ENCODE measurements at places on chromosomes 11 and 22.

- no peak for DNase-seq
Observed at GRCh38 chr11:76212086-76213035, 6.1 kb upstream of the WNT11 start.

GRCh38 chr11:66230978-66231377, 37.5 kb upstream of the RAB1B start:
- no peak for DNase-seq

DNA sequence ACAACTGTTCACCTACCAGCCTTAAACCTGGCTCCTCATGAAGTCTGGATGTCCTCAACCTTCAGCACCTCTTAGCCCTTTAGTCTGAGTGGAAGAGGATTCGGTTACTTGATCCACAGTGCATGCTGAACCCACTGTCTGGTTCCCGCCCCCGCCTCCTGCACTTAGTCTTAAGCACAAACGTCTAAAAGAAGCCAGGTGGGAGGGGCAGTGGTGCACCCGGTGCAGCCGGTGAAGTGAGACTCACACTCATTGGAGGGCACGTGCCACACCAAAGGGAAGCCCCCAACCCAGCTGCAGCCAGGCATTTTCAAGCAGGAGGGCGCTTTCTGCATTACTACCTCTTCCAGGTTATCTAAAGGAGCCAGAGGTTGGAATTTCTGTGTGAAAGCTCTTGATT, 146.8 kb downstream of the COMMD9 start:
- no peak for DNase-seq

- DNase-seq, result no peak
Observed at GRCh38 chr22:49418943-49419342, 408.7 kb downstream of the BRD1 start.

DNA sequence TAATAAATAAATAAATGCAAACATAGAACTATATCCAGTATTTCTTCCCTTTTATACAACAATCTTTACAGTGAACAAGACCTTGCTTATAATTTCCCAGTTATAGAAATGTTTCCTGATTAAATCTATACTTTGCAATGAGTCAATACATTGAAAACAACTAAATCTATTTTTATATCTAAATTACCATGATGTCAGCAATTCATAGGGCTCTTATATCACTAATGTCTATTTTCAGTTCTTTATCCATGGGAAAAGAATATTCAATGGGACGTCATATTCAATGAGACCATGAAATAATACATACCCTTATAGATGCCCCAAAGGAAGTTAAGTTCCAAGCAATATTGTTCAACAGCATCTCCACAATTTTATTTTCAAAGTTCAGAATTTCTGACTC, 359.9 kb downstream of the CASP12 start:
- no peak for DNase-seq

GRCh38 chr22:48717076-48717810, 1110.4 kb downstream of the BRD1 start:
- DNase-seq, result no peak

- no peak for DNase-seq
Observed at GRCh38 chr11:13316528-13316961, 39.0 kb downstream of the BMAL1 start.

DNA sequence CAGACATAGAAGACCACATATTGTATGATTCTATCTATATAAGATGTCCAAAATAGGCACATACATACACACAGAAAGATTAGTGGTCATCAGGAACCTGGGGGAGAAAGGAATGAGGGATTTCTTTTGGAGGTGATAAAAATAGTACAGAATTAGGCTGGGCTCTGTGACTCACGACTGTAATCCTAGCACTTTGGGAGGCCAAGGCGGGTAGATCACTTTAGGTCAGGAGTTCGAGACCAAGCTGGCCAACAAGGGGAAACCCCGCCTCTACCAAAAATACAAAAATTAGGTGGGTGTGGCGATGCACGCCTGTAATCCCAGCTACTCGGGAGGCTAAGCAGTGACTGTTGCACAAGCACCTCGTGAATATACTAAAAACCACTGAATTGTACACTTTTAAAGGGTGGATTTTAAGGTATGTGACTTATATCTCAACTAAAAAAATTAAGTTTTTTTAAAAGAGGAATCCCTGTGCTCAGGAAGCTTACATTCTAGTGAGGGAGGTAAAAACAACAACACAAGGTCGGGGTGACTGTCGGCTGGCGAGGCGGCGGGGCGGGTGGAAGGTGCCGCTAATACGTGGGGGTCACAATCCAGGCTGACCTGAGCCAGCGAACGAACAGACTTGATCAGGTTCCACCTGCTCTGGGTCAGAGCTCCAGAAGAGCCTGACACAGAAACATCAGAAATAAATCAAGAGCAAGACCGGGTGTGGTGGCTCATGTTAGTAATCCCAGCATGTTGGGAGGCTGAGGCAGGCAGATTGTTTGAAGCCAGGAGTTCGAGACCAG, 25.3 kb upstream of the TESMIN start:
- no peak for DNase-seq

- DNase-seq, result no peak
Observed at GRCh38 chr11:40294349-40294735, 1165.1 kb downstream of the LRRC4C start.

DNA sequence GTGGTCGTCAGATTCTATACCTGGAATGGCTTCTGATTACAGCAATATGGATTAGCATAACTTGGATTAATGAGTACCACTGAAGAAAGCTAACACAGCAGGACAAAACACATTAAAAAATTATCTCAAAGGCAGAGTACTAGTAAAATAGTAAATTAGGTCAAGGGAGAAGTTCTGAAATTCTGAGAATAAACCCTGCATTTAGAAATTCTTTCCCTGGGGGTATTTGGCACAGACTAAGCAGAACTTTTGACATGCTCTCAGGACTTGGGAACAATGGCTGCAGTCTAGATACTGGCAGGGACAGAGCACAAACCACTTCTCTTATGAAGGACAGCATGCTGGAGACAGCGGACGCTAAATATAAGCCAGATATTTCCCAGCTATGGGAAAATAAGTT, 85.6 kb upstream of the GRIA4 start:
- DNase-seq, result no peak

DNA sequence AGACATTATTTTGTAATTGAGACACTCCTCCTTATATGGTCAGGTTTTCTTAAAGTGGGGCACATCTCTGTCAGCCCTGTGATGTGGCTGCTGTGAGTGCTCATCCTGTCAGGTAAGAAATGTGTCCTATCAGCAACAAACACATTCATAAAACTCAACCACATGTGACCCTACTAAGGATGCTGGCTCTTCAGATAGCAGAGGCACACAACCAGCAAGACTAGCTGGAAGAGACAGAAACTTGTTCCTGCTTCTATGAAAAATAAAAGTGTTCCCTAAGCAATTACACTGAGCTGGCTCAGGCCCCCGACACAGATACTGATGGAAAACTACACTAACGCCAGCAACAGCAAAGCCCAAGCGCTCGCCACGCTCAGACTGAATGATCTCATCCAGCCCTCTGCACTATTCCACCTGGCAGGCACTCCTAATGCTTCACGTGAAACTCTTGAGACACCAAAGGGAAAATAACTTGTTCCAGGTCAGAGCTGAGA, 49.8 kb upstream of the CYP2D6 start:
- no peak for DNase-seq

Measured in esophagus squamous epithelium (tissue), 5 donors.